ENCODE measurements at places on chromosomes 2 and 18.

GRCh38 chr2:172048508-172049503, 36.5 kb upstream of the DLX1 start:
- DNase-seq = no peak

GRCh38 chr18:9221040-9221439, 84.5 kb downstream of the ANKRD12 start:
- DNase-seq = no peak

GRCh38 chr2:191578031-191578430, 99.9 kb upstream of the NABP1 start:
- peak; percentile 64 for DNase-seq

- no peak for DNase-seq
Measured at GRCh38 chr2:85843543-85843942, 45.2 kb downstream of the ST3GAL5 start.

DNA sequence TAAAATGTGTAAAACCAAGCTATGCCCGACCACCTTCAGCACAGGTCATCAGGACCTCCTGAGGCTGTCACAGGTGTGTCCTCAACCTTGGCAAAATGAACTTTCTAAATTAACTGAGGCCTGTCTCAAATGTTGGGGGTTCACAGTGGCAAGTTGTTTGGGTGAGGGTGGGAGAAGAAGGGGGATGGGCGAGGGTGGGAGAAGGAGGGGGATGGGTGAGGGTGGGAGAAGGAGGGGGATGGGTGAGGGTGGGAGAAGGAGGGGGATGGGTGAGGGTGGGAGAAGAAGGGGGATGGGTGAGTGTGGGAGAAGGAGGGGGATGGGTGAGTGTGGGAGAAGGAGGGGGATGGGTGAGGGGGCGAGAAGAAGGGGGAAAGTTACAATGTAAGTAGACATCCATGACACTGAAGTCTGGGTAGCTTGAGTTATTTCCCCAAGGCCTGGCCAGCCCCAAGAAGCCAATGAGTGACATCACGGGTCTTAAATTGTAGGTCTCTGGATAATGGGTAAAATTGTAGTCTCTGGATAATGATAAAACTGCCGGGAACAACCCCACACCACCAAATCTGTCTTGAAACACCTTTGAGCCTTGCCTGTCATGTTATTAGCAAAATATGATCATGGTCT, 56.3 kb downstream of the TIMM21 start:
- DNase-seq = no peak

- DNase-seq = no peak
Measured at GRCh38 chr2:58378152-58378551, 137.0 kb upstream of the FANCL start.

DNA sequence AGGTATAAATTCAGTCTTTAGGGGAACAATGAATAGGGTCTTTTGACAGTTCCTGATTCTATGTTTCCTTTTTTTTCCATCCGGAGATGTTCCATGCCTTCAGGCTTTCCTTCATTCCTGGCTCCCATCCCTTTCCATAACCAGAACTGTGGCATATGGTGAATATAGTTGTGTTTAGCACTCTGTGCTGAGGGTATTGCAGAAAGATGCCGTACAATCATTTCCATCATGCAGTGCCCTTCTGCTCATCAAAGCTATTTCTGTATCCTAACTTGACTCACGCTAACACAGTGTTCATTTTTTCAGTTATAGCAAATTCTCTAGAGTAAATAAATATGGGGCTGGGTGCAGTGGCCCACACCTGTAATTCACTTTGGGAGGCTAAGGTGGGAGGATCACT, 131.9 kb upstream of the EML6 start:
- no peak for DNase-seq

DNA sequence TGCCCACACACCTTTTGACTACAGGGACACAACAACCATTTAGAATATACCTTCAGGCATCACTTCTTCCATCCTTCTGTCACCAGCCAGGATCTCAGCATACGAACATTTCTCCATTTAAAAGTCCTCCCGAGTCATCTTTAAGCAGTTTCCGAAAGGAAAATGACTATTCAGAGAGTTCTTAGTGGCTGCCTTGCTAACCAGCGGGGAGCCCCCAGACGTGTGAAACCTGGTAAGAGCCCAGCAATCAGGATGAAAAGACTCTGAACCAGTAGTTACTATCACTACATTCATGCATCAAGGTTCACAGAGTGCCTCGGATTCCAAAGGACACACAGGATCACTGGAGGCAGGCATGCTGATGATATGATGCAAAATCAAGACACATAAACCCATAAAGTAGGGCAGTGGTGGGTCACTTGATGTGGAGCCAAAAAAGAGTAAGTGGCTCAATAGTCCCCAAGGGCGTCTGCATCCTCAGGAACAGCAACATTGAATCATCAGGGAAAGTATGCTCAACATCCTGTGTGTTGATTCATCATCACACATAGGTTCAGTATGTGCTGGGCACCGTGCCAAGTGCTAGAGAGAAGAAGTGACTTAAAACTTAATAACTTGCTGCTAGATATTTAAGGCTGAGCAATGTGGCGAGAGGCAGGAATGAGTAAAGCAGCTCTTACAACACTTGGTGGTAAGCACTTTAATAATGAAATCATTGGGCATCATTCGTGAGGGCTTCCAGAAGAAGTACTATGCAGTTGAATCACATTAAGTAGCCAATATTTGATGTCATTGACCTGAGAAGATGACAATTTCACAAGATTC, 4.4 kb downstream of the CCL20 start:
- peak; percentile 33 for DNase-seq

- no peak for DNase-seq
Measured at GRCh38 chr2:58539973-58540372, 298.8 kb upstream of the FANCL start.

DNA sequence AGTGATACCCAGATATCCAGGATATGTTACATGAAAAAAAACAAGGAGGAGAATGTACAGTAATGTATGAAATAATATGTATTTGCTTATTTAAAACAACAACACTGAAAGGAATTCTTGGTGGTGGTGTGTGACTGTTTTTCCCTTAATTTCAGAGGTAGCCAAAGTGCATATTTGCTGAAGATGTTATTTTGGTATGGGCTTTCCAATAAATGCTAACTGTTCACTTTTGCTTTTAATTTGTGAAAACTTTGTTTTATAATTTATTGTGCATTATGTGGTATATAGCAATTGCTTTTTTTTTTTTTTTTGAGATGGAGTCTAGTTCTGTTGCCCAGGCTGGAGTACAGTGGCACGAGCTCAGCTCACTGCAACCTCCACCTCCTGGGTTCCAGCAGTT, 7.6 kb downstream of the CCNYL1 start:
- DNase-seq = no peak

DNA sequence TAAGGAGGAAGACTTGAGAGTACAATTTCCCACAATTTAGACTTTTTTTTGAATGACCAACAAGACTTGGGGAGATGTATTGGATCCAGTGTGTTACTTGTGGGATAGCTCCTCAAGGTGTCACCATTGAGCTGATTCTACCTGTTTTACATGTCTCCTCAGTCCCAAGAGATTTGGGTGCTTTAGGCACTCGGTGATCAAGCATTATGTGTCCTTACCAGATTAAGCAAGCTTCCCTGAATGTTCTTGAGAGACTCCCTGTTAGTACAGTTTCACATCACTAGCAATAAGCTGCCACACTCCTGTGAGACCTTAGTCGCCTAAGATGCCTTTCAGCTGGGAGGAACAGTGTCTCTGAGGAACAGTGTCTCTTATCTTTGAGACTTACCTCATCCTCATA, 384.3 kb upstream of the SYT4 start:
- peak; percentile 65 for DNase-seq

GRCh38 chr2:216406826-216407225, 5.5 kb upstream of the SMARCAL1 start:
- DNase-seq = no peak

- DNase-seq = no peak
Measured at GRCh38 chr2:190554357-190555006, 20.0 kb upstream of the NEMP2 start.

GRCh38 chr2:175039031-175039430, 33.9 kb upstream of the CHN1 start:
- DNase-seq = no peak

- DNase-seq = peak; percentile 79
Measured at GRCh38 chr2:54899576-54900200, 150.6 kb downstream of the RTN4 start.

DNA sequence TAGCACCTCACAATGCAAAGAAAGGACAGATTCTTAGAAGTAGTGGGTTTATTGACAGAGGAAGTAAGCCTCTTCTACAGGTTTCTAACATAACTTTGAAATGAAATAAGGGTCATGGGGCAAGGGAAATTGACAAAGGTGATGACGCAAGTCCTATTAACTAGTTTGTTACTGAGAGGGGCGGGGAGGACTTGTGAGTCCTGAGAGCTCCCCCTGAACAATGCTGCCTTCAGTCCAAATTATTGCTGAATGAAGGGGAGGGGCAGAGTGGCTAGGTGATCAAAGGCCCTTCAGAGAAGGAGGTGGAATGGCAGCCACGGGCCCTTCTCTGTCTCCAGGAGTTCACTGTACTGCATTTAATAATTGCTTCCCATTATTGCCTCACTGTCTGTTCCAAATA, 390.0 kb downstream of the MEIS1 start:
- DNase-seq = no peak

DNA sequence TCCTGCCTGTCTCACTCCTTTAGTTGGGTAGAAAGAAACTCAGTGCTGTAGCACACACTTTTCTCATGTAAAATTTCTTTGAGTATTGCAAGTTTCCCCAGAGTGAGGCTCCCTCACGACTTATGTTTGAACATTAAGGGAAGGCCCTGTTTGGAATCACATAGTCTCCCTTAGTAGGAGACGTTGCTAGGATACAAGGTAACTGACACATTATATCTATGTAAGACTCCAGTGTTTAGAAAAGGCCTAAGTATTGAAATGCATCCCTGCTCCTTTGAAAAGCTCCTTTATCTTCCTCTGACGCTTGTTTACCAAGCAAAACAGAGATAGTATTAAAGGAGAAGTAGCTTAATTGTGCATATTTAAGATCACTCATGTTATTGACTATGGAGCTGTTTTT, 248.2 kb downstream of the PHLPP1 start:
- no peak for DNase-seq

DNA sequence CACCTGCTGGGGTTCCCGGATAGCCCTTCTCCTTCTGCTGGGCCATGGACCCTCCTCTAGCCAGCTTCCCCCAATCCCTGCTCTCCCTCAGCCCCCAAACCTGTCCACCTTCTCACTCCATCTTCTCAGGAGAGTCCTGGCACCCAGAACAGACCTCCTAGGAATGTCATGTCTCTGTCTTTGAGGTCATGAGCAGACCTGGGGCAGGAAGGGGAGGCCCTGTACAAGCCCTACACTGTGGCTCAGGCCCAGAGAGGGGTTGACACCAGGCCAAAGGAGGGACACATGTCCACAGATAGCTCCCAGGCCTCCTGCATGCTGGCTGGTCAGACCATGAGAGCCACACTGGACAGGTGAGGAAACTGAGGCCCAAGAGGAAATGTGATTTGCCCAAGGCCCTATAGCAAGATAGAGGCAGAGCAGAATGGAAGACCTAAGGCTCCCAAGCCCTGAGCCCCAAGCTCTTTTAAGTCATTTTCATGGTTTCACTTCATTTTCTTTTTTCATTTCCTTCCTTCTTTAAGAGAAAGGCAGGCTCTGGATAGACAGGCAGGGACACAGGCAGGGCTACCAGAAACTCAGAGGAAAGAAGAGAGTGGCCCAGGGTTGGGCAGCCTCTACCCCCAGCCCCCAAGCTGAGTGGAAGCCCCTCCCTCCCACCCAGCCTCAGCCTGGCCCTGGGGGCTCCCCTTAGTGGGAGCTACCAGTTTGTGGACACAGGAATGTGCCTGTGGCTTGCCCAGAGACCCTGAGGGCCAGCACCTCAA, 159.7 kb downstream of the SMAD7 start:
- no peak for DNase-seq

GRCh38 chr2:202508686-202509085, 126.1 kb upstream of the FAM117B start:
- no peak for DNase-seq

DNA sequence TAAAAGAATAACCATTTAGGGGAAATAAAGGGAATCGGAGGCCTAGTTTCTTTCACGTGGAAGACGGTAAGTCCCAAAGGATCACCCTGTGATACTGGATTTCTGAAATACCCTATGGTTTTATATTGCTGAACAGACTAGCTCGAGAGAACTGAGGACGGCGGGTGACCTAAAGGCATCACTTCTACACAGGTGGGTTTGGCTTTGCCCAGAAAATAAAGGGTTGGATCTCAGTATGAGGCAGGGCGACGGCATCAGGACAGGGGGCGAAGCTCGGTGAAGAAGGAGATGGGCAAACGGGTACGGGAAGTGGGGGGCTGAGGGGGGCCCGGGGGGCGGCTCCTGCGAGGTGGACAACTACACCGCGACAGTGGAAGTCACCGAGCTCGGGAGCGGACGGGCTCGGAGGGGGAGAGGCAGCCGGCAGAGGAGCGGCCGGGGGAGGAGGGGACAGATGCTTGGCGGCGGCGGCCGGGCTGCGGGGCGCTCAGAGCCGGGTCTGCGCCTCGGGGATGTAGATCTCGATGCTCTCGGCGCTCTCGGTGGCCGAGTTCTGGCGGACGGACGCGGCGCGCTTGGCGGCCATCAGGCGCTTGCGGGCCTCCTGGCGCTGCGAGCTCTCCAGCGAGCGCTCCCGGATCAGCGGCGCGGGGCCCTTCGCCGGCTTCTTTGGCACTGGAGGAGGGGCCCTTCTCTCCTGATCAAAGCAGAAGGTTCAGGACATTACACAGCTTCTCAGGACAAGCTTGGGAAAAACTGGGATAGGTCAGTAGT, 48.9 kb downstream of the TGIF1 start:
- DNase-seq = no peak

- DNase-seq = no peak
Measured at GRCh38 chr2:17084877-17085276, 419.2 kb upstream of the CYRIA start.

DNA sequence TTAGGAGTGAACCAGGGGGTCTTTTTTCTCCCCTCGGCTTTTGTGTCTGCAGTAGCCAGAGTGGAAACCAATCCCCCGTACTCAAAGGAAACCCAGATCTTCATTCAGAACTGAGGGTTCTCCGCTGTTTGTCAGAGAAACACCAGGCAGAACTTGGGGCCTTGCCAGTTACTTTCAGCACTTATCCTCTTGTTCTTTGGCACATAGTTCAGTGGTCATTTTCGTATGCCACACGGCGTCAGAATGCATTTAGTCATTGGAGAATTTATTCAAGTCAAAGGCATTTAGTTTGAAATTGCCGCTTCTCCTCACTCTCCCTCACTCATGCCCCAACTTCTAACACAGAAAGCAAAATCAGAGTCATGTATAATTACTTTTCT, 102.9 kb downstream of the CABLES1 start:
- peak; percentile 69 for DNase-seq

- no peak for DNase-seq
Measured at GRCh38 chr2:173571887-173572680, 217.4 kb downstream of the CDCA7 start.

GRCh38 chr2:9021563-9022211, 18.2 kb upstream of the MBOAT2 start:
- DNase-seq = no peak

DNA sequence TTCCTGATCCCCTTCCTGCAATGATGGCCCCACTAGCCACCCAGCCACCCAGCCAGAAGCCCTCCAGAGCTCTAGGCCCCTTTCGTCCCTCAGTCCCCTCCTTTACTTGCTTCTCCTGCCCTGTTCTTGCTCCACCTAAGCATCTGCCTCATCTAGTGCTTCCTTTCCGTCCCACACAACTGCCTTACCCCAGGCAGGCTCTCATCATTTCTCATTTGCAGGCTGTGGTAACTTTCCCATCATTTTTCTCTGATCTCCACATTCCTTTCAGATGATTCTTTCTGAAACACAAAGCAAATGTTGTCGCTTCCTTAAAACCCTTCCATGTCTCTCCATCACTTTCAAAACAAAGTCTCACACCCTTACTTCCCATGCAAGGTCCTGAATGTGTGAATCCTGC, 459.8 kb downstream of the METTL4 start:
- no peak for DNase-seq
